Stimulated activated CD4-positive, alpha-beta T cell treated with anti-CD3 and anti-CD28 coated beads, Interleukin-15, amount 100 ng/mL, for 48 hours (primary cell): ENCODE measurements at places on chromosomes 16 and 17.

DNA sequence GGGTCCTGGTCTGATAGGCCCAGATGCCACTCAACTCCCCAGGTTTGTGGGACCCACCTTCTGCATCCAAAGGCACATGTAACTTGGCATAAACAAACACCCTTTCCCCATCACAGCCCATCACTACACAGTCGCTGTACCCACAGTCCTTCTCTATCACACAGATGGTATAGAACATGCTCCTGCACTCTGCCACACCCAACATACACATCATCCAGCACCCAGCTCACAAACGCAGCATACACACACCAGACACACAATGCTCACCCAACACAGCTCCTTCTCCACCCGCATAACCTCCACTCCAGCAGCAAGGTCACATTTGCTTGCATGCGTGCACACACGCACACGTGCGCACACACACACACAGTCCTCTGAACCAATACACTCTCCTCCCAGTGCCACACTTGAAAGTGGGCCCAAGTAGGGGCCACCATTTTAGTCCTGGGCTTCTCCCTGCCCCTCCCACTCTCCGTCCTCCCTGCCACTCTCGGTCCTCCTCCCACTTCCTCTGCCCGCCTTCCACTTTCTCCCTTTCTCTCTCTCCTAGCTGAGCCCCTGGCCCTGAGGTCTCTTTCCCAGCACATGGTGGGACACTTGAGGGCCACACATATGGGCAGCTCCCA, 8.5 kb upstream of the TMEM92 start:
- DNase-seq = no peak

- no peak for DNase-seq
Observed at GRCh38 chr17:74654742-74655141, 31.2 kb upstream of the CD300E start.

DNA sequence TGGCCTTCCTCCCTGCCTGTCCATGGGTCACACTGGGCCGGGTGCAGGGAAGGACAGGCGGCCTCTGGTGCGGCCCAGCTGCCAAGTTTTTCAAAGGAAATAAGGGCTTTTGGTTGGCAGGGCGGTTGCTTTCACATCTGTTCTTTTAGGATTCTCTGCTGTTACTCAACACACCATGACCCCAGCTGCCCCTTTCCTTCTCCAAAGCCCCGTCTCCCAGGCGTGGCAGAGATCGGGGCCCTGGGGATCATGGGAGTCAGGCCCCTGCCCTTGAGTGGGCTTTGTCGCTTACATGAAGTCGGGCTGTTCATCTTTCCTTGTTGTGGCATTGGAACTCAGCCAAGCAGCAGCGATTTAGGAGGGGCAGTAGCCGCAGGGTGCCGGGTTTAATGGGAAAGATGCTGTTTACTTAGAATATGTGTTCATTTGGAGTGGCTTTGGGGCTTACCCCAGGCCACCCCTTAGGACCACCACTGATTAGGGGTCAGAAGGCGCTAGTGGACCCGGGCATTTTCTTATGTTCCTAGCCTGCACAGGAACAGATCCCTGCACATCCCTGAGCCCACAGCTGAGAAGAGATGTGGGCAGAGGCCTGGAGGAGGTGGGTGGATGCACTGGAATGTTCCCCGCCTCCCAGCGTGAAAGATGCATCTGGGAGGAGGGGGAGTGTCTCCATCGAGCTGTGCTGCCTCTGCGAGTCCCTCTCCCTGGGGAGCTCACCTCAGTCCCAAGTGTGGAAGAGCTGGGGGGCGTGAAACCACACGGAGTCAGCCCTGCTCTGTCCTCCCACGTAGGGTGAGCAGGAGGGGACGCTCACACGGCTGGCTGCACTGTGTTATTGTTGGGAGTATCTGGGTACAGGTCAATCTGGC, 6.8 kb upstream of the ADCY7 start:
- DNase-seq = no peak

- DNase-seq = no peak
Observed at GRCh38 chr16:75287708-75288107, 36.3 kb upstream of the BCAR1 start.

- DNase-seq = no peak
Observed at GRCh38 chr17:41615454-41615853, 2.9 kb upstream of the KRT16 start.
